ENCODE measurements at places on chromosomes 11 and 22.

DNA sequence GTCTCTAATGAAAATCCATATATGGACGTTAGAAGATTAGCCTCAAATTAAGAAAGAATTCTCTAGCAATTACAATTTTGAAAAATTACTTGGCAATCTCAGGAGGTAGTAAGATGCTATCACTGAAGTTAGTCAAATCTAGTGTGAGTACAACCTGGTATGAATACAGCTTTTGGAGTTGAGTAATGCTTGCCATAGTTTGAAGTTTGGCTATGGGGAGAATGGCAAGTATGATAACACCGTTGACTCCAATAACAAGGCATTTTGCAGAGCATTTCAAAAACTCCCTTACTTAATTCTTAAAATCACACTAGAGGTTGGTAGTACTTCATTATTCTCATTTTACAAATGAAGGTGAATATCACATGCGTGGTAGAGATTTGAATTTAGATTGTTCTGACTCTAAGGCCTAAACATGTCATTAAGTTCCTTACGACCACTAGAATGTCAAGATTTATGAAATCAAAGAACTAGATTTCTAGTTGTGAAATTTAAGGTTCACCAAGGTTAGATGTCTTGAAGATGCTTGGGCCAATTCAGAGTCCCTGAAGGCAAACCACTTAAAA is 355.4 kb downstream of the ETS1 start:
- no peak for DNase-seq

DNA sequence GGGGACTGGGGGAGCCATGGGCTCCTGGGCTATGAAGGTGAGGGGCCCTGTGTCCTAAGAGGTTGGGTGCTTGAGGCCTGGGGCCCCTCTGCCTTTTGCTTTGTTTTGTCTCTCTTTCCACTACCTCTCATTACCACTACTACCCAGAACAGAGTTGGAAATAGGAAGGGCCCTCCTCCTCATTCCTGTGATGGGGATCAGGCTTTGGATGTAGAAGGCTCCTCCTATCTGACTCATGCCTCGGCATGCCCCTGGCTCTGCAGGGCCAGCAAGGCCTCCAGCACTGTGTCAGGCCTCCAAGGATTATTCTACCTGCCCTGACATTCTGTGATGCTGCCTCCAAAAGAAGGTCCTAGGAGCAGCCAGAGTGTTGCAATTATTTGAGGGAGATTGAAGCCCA is 766 bp downstream of the IZUMO1R start:
- DNase-seq, result no peak

DNA sequence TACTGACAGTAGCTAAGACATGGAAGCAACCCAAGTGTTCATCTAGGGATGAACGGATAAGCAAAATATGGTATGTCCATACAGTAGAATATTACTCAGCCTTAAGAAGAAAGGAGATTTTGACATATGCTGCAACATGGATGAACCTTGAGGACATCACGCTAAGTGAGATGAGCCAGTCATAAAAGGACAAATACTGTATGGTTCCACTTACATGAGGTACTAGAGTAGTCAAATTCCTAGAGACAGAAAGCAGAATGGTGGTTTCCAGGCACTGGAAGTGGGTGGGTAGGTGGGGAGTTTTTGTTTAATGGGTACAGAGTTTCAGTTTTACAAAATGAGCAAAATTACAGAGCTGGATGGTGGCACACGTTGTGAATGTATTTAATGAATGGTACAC is 18.1 kb downstream of the CHST1 start:
- DNase-seq, result no peak

GRCh38 chr11:43217849-43218248 is 93.9 kb upstream of the API5 start:
- DNase-seq, result no peak

GRCh38 chr11:57453543-57454177 is 6.7 kb upstream of the RTN4RL2 start:
- DNase-seq, result no peak

GRCh38 chr22:46479046-46479445 is 58.4 kb downstream of the CELSR1 start:
- DNase-seq, result no peak

- no peak for DNase-seq
Observed at GRCh38 chr11:128501632-128502549, 85.5 kb downstream of the ETS1 start.

GRCh38 chr11:47443028-47443700 is 5.8 kb downstream of the RAPSN start:
- no peak for DNase-seq

DNA sequence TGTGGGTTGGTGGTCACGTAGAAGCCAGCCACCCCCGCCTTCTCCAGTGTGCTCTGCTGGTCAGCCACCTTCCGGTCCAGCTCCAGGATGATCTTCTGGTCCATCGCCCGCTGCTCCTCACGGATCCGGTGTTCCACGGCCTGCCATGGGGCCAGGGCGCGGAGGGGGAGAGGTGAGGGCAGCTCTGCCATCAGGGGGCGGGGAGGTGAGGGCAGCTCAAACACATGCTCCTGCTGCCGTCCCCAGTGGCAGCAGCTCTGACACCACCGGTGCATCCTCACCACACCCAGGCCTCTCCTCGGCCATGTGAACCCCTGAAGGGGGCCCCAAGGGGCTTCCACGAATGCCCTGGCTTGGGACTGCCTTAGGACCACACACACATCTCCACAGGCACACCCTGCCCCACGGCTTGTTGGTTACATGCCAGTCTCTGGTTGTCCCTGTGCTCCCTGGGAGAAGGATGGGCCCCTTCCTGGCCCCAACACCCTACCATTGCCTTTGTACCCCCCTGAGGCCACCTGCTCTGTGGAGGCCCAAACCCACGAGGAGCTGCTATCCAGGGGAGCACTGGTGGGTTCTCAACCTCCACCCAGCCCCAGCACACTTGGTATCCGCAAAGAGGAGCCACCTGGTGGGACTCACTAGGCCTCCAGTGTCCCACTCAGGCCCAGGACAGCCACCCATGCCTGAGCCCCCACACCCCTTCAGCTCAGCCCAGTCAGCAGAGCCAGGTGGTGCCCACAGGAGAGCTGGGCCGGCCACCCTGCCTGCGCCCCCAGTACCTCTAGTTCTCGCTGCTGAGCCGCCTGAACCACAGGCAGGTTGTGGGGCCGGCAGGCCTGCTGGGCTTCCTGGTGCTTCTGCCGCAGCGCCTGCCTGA is 4.3 kb downstream of the DGCR6L start:
- DNase-seq, result no peak

GRCh38 chr11:19420868-19421533 is 180.3 kb upstream of the E2F8 start:
- DNase-seq, result no peak

DNA sequence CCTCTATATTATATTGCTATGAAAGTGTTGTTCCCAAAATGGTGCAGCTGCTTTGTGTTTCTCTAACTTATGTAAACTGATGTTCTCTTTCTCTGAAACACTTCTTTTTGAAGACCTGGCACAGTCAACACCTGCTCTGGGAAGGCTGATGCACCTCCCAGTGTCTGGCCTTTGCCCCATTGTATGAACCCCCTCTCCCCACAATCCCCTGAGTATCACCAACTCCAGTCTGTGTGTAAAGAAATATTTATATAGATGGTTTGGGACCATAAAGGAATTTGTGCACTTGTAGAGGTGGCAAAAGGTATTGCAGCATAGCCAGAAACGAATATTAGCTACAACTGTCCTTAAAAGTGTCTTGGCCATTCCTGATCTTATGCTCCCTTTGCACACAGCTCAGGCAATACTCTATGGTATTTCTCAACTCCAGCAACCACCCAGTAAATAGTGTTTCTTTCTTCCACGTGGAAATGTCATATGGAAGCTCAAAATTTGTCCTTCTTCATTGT is 365.2 kb upstream of the DDI1 start:
- no peak for DNase-seq

DNA sequence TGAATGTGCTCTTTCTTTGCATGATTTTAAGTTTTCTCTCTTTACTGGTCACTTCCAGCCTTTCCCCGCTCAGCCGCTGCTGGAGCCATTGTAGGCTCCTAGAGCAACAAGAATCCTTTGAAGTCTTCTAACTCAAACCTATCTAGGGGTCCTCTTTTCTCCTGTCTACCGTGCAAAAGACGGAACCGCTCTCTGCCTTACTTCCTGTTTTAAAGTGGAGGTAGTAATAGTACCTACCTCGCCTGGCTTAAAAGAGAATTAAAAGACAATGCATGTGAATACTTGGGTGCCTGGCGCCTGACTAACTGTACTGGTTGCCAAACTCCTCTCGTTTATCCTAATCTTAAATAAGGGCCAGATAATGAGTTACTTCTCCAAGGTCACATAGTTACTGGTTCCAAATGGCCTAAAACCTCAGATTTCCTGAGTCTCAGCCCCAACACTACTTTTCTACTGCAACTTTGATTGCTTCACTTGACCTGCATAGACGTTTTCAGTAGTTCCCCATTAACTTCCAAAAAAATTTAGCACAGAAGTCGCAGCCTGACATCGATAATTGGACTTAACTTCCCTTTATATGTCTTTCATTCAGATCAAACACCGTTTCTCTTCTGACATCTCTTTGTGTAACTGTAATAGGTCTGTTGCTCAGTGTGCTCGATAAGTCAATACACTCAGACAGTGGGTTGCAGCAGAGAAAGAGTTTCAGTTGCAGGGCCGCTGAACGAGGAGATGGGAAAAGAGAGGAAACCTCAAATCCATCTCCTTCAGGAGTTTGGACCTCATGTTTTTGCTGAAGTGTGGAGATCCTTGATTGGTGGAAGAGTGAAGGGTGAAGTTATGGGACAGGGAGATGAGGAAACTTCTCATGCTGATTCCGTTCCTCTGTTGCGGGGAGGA is 891 bp downstream of the SAMM50 start:
- peak; percentile 2 for DNase-seq

DNA sequence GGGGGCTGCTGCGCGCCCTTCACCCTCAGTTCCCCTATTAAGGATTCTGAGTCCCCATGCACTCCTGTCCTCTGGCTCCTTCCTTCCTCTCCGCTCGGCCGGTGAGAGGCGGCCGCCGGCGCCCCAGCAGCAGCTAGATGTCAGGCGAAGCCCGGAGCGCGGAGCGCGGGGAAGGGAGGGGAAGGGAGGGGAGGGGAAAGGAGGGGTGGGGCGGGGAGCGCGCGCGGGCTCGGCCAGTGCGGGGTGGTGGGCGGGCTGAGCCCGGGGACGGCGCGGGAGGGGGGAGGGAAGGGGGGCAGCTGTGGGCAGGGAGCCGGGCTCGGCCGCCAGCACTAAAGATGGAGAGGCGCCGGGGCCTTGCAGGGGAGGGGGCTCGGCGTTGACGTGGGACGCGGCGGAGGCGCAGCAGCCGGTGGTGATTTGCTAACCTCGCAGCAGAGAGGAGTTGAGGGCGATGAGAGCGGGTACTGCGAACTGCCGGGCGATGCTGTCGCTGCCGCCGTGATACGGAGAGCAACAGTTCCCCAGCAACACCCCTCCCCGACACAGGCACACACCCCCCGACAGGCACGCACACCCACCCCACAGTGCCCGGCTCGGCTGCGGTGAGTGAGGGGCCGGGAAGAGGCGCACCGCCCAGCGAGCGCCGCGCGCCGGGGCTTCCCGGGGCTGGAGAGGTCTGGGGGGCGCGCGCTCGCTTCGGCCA is at the start of gene ZBTB16:
Gene ZBTB16, plus strand, starts transcription at position 434 of the 706 bp plus-strand sequence. CDS start 3,590 bp downstream, outside the sequence.
- peak; percentile 89 for DNase-seq

- DNase-seq, result no peak
Observed at GRCh38 chr11:68031144-68031464, 623 bp downstream of the NDUFS8 start.

- no peak for DNase-seq
Observed at GRCh38 chr22:39456522-39457197, at the start of gene MGAT3. Gene MGAT3, plus strand, starts transcription at chr22:39457012. Its CDS starts 30,336 bp downstream, at chr22:39487348.

DNA sequence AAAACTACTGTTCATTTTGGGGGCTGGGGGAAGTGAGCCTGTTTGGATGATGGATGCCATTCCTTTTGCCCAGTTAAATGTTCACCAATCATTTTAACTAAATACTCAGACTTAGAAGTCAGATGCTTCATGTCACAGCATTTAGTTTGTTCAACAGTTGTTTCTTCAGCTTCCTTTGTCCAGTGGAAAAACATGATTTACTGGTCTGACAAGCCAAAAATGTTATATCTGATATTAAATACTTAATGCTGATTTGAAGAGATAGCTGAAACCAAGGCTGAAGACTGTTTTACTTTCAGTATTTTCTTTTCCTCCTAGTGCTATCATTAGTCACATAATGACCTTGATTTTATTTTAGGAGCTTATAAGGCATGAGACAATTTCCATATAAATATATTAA is 87.1 kb upstream of the BIRC3 start:
- DNase-seq, result no peak

DNA sequence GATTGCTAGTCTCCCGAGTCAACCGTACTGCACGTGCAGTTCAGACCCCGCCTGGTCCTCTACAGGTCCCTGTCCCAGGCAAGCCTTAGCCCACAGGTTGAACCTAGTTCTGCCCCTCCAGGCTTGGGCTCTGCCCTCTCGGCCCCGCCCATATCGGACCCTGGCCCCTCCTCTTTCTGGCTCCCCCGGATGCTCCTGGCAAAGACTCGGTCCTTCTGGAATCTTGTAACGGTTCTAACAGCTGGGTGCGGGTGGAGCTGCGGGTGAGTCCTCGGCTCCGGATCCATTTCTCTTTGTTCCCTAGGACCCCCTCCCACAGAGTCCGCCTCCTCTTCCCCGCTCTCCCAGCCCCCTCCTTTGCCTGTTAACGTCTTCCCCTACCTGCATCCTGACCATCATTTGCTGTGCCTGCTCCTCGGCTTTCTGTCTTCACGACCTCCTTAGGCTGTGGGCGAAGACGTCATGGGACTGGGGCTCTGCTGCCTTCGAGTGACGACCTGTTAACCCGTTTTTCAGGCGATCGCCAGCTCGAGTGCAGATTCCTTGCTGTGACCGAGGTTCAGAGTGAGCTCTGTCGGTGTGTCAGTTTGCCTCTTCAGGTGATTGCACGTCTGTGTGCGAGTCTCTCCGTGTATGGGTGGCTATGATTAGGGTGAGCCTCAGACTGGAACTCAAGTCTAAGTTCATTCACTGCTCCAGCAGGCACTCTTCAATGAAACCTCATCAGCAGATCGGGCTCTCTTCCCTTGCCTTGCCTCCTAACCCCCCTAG is at the start of gene DNHD1:
Gene DNHD1, plus strand, starts transcription at position 212 of the 771 bp plus-strand sequence. CDS start 936 bp downstream, outside the sequence.
- no peak for DNase-seq

GRCh38 chr22:23384431-23384830 is 195.7 kb downstream of the IGLL1 start:
- no peak for DNase-seq

DNA sequence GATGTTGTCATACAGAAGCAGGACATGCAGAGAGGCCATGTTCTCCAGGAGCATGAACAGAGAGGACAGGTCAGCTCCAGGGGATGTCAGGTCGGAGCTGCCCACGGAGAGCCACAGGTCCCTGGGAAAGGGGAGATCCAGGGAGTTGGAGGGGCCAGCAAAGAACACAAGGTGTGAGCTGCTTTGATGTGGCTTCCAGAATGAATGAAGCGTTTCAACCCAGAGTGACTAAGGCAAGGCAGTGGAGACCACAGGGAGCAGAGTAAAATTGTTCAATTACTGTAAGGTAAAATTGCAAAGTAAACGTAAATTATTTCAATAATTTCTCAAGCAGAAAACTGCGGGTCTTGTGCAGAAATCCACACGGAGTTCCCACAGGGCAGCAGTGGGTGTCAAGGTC is 5.6 kb upstream of the SCGB2A1 start:
- no peak for DNase-seq

GRCh38 chr22:41401781-41402648 is 20.3 kb downstream of the TEF start:
- DNase-seq, result peak; percentile 84

Measured in hippocampal formation (tissue), 2 donors.